Renal cortex interstitium (tissue), 15 donors: ENCODE measurements at places on chromosomes 3 and 15.

DNA sequence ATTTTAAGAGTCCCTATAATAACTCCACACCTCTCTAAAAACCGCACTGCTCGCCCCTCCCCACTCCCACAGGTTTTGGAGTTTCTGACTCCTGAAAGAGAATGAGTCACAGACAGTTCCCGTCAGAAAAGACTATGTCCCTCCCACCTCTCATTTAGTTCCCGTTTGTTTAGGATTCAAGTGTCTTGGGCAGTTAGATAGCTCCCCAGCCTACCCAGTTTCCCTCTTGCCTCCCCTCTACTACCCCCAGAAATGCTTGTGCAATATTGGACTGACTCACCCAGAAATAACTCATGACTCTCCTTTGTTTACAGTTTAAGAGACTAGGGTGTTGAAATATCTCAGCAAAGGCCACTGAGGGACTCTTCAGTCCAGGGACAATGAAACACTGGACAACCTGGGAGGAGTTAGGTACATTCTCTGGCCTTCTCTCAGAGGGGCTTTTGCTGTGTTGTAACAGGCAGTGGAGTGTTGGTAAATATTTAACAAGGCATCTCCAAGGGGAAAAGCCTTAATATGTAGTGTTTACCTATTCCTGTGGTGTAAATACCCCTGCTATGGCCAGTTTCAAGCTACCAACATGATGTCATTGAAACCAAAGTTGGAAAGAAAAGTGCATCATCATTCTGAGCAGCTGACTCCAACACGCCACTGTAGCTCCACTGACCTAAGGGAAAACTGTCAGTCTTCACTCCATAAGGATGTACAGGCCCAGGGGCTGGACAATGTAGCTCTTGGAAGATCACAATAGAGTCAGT is 96.1 kb upstream of the CHD2 start:
- no peak for DNase-seq

DNA sequence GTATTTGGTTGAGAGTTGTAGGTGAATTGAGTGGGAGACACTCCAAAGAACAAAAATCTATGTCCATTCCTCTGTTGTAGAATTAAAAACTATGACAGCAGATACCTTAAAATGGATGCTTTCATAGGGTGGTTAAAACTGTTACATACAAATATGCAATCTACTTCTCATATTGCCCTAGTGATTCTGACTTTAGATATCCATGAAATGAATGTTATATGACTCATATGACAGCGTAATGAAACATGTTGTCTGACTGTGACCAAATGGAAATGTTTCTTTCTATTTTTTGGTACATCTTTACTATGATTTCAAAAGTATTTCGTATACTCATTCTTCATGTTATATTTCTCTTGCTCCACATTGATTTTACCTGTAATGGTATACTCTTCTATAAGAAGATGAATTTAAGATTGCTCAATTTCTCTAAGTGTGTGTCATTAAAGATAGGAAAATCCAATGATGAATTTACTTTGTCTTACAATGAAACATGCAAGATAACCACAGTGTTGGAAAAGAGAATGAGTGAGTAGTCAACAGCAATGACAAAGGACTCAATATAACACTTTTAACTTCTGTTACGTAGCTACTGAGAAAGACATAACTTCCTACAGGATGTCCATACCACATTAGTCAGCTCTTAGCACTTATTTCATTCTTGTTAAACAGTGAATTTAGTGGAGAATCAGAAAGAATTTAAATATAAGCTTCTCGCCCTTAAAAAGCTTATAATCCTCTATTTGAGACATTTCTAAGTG is 79.3 kb upstream of the LSAMP start:
- no peak for DNase-seq

DNA sequence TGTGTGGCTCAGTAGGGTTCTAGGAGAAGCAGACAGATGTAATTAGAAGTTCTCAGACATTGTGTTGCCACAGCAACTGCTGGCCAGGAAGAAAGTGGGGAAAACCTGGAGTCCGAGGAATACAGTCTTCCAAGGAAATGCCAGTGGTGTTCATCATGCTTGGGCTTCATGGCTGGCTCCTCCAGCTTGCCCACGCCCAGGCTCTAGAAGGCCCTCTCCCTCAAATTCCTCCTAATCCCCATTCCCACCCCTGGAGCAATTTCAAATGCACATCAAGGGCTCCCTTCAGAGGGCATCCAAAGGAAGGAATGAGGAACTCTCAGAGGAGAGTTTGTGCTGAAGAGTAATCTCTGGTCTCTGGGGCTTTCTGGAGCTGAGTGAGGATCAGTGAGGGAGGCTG is 21.9 kb downstream of the FSTL1 start:
- DNase-seq, result no peak

DNA sequence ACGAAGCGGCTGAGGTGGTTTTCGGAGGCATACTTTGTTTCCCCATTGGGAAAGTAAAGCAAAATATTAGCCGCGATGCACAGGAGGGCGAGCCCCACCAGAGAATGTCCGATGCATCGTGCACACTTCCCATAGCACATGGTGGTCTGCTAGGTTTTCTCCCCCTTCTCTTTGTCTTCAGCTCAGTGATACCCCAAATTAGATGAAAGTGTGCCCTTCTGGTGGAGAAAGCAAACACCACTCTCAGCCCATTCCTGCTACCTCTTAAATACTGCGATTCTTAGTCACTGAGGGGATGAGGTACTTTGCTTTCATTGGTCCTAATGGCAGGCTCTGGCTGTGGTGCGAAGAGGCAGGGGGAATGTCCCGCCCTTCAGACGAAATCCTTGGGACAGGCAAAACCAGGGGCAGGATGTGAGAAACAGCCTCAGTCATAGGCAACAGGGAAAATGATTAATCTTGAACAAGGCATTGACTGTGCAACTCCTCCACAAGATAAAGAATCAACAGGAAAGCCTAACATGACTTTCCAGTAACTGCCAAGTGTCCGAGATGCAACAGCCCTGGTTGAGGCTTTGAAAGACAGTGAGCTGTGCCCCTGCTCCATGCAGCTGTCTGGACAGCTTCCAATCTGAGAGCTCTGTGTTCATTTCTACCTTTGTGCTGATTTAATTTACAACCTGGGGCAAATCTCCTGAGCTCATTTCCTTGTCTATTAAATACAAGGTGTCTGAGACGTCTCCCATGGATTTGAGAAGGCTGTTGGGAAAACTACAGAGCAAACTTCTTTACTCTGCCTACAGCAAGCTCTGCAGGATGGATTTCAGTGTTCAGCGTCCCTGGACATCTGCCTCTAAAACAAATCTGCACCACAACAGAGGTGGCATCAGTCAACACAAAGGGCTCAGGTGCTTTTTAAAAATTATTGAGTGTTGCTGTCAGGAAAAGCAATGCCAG is at the start of gene TM4SF1:
TM4SF1 (minus strand) TSS at position 242 of the 957 bp plus-strand sequence; CDS start at position 140, 102 bp downstream.
- peak; percentile 42 for DNase-seq

DNA sequence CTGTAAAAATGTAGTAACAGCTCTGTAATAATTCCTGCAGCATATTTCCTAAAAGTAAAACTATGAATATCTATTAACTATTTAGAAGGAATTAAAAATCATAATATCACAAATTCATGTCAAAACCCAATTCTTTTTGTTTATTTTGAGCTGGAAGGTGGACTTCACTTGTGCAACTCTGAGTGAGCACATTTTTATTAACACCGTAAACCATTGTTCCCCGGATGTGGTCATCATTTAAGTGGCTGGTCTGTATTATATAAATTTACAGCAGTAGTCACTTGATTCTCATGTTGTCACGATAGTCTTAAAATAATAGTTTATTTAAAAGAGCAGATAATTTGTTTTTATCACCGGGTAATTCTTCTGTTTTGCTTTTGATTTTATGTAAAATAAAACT is 43.0 kb upstream of the UTS2B start:
- no peak for DNase-seq

- DNase-seq, result no peak
Observed at GRCh38 chr15:77497942-77498361, 77.3 kb downstream of the HMG20A start.

- DNase-seq, result peak; percentile 43
Observed at GRCh38 chr15:78347586-78348543, 7.7 kb downstream of the CRABP1 start.

DNA sequence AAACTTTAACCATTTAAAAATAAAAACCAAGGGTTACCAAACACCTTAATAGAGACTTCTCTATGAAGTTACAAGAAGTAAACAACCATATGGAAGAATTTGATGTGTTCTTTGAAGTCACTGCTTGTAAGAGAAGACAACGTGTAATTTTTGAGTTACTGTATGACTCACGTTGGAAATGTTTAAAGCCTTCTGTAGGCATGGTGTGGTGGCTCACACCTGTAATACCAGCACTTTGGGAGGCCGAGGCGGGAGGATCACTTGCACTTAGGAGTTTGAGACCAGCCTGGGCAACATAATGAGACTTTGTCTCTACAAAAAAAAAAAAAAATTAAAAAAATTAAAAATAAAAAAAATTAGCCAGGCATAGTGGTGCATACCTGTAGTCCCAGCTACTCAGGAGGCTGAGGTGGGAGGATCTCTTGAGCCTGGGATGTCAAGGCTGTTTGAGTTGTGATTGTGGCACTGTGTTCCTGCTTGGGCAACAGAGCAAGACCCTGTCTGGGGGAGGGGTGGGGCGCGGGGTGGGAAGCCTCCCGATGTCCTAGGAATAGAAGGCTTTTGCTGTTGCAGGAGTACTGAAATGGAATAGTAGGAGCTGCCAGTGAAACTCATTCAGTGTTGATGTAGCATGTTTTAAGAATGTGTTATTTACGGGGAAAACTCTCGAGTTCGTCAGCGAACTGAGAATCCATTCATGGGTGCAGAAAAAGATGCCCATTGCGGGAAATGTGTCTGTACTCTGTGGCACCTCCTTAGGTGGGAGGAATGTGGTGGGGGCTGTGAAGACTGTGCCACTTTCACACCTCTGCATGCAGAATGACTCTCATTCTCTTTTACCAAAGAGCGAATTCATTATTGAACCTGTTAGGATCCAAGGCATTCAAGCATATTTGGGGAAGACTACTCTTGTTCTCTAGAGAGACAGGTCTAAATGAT is 134.2 kb downstream of the FNDC3B start:
- no peak for DNase-seq

- no peak for DNase-seq
Observed at GRCh38 chr3:4735243-4735642, 242.1 kb downstream of the ITPR1 start.

- DNase-seq, result no peak
Observed at GRCh38 chr15:75655931-75656330, 8.2 kb downstream of the SNX33 start.

- DNase-seq, result no peak
Observed at GRCh38 chr3:194512895-194513601, 26.2 kb upstream of the ATP13A3 start.

GRCh38 chr3:153657046-153657445 is 464.1 kb upstream of the ARHGEF26 start:
- DNase-seq, result no peak

GRCh38 chr3:138439646-138440045 is 5.2 kb downstream of the ESYT3 start:
- DNase-seq, result no peak

DNA sequence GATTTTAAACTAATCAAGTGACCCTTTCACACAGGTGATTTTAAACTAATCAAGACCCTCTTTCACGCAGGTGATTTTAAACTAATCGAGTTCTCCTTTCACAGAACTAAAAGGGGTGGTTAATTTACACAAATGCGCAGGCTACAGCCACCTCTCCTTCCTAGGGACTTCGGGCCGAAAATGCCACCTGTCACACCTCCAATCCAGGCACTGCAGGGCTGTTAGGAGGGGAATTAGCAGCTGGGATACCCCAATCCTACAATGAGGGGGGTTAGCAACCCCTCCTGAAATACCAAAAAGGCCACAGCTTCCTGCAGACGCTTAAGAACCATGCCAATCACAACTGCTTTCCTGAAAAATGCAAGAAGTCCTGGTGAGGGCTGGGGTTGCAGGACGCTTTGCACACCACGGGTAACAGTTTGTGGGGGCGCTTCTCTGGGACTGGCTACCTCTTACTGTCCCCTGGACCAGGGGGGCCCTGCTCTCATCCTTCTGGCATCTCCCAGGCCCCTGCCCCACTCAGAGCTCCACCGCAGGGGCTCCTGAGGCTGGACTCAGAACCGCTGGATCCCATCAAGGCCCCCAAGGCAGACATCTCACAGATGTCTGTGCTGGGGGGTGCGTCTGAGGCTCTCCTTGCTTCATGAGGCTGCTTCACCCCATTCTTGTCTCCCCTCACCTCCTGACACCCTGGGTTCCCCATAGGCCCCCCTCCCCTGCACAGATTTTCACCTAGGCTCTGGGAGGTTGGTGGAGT is 145.9 kb downstream of the OR4M2 start:
- no peak for DNase-seq

GRCh38 chr3:30227571-30228301 is 378.7 kb upstream of the TGFBR2 start:
- no peak for DNase-seq

- DNase-seq, result no peak
Observed at GRCh38 chr15:80404057-80404760, at the start of gene ARNT2. Gene ARNT2 (plus strand): TSS chr15:80404382. CDS start chr15:80404516, 134 bp downstream.

DNA sequence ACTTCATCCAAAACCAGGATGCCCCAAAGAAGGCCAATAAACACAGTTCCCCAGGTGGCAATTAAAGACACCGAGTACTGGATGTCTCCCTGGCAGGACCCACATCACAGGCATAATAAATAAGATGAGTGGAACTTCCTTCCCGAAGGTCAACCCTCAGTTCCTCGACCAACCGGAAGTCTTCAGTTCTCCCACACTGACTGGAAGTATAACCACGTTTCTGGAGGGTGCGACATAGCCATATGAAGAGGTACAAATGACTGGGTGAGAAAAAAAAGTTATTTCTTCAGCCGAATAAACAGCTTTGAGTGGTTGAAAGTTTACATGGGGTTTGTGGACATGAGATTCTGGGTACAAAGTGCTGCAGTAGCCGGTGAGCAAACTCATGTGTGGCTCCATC is 34.6 kb upstream of the MUC13 start:
- DNase-seq, result no peak

DNA sequence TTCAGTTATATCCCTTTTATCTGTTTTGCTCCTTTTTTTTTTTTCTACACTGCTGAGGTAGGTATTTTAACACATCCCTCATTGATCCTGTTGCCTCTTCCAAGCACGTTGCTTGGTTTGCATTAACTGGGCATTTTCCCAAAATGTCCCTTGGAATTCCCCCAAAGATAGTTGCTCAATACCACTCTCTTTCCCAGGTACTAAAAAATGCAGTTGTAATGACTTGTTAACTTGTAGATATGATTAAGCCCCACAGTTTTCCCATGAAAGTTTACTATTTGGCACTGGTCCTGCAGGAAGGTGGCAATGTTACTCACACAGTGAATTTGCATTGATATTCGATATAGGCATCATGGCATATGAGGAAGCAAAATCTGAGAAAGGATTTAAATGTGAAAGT is 67.1 kb downstream of the GRM7 start:
- no peak for DNase-seq

DNA sequence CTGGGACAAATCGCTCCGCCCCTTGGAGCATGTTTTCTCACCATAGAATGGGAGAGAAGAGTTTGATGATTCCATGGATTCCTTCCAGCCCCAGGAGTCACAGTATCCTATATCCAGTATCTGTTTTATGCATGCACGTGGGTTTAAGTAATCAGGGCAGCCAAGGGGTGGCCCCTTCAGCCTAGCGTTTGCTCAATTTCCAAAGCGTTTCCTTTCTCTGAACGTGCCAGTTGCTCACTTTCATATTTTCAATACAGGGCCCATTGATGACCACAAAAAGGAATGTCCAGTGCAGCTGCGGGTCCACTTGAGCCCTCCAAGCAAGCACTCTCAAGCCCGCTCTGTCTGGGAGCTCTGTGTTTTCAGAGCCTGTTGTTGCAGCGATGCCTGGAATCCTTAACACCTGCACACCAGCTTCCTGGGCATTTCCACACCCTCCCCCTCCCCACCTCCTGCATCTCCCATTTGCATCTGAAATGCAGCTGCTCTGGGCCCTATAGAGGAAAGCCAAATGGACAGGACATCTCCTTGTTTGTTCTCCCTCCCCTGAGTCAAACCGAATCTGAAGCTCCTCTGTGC is 164.3 kb upstream of the LPP start:
- no peak for DNase-seq
